Inflammatory macrophage treated with lipopolysaccharide for 1 hour (primary cell): ENCODE measurements at places on chromosomes 1 and 21.

DNA sequence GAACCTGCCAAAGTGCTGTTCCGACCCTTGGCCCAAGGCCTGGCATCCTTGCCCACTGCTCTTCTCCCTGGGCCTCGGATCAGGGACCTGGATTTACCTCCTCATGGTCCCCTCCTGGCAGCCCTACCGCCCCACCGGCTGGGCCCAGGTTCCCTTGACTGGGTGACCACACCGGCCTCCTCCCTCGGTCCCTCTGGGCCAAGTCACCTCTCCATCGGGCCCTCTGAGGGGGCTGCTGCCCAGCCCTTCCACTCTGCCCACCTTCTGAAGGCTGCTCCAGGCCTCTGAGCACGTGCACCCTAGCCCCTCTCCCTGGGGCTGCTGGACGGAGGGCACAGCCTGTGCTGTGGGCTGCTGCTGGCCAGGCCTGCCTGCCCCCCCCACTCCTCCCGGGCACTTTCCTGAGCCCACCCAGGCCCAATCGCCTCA, 9.3 kb upstream of the MMEL1 start:
- DNase-seq = no peak

DNA sequence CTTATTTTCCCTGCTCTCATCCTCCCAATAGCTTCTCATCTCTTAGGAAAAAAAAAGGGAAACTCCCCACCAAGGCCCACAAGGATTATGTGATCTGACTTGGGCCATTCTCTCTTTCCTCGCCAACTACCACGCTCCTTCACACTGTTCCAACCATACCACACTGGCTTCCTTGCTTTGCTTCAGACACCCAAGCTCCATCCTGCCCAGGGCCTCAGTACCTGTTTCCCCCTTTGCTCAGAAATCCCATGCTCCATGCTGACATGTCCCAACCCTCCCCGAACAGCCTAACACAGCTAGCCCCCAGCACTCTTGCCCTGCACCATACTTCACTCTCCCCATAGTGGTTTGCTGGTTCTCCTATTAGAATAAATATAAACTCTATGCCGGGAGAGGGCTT, 39.2 kb downstream of the MAB21L3 start:
- no peak for DNase-seq

GRCh38 chr1:226682871-226683814, 55.9 kb downstream of the ITPKB start:
- no peak for DNase-seq

DNA sequence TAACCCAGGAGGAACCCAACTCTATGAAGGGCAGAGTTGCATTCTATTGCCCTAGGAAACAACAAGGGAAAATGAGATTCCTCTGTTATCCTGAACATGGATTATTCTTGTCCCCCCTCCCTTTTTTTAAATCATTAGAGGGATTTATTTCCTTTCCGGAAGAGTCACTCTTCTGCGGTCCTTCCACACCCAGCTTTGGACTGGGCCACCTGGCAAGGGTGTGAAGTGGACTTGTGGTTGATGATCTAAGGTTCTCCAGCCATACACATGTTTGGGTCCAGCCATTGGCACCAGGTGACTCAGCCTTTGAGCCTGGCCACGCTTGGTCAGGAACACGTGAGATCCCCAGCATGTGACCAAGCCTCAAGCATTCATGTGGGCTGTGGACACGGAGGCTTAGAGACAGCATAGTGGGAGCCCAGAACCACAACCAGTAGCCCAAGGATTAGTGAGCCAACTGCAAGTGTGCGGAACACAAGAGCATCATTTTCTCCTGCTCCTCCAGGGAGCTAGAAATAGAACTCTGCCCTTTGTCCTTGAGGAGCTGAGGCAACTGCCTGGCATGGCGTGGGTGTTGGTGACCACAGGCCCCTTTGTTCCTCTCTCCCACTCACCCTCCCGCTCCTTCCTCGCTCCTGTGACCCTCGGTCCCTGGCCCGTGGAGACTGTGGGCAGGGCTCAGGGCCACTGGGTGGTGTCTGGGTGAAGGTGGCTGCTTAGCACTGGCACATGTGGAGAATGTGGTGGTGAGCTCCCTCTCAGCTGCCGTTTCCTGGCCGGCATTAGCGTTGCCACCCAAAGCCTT, 50.1 kb downstream of the NENF start:
- peak; percentile 77 for DNase-seq

GRCh38 chr1:47187926-47188250, 1.9 kb downstream of the PDZK1IP1 start:
- DNase-seq = no peak

- no peak for DNase-seq
These were observed 16.6 kb downstream of the SAMD11 start for GRCh38 chr1:940107-941014.

DNA sequence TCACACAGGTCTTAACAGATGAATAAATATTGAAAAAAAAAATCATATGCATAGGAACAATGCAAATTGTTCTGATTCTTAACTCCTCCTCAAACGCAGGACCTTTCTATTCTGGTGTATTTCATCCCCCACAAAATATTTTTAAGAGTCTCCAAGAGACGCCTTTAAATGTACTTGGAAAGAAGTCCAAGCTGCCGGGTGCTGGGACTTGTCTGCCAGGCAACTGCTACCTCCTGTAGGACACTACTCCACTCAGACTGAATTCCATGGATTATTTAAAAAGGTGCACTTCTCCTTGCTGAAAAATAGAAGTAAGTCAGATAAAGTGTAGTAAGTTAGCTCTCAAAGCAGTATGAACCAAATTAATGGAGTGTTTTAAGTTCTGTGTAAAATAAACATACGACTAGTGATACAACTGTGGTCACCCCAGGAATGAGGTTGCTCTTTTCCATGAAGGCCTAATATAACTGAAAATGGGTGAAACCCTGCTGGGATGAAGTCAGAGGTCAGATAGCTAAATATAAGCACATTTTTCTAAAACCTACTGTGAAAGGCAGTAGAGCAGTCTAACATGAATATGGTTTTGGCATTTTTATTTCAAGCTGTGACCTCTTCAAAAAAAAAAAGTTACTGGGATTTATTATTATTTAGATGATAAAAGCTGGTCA, 189.2 kb upstream of the PBX1 start:
- DNase-seq = no peak

GRCh38 chr1:9878404-9878803, 31.7 kb downstream of the CTNNBIP1 start:
- DNase-seq = no peak

- peak; percentile 12 for DNase-seq
These were observed 12.4 kb upstream of the SHISA4 start for GRCh38 chr1:201876148-201876818.
